PC-9 (cell line): ENCODE measurements at places on chromosomes 5 and 9. TPM values are rescaled to one million over a fixed set of nuclear protein-coding genes. Genes with fewer than 3 reads are reported as not detected.

The SPINK13 gene
- not detected in 2 replicates for total RNA-seq

- no peak for DNase-seq
Measured at GRCh38 chr5:72661405-72661804, 154.2 kb upstream of the ZNF366 start.

The TNFSF8 gene
- not detected in 2 replicates for total RNA-seq

GRCh38 chr5:54670281-54670680 lies 152.7 kb downstream of the SNX18 start:
- DNase-seq, result no peak

The PCDHB15 gene
- not detected in 2 replicates for total RNA-seq

The PCDHGC5 gene
- not detected in 2 replicates for total RNA-seq

GRCh38 chr9:84945878-84946538 lies 276.5 kb downstream of the NTRK2 start:
- no peak for DNase-seq

DNA sequence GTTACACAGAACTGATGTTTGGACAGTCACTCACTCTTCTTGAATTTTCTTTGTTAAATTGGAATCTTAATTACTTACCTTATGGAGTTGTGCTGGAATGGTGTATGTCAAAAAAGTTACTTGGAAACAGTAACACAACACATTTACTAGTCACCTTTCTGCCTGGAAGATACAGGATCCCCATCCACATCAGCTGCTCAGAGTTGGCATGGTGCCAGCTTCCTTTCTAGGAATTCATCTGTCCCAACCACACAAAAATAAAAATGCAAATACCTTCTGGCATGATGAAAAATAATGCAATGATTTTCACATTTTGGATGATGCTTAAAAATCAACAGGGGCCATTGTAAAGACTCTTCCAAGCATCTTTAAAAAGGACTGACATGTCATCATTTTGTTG lies 341.5 kb downstream of the TMEM38B start:
- DNase-seq, result no peak

DNA sequence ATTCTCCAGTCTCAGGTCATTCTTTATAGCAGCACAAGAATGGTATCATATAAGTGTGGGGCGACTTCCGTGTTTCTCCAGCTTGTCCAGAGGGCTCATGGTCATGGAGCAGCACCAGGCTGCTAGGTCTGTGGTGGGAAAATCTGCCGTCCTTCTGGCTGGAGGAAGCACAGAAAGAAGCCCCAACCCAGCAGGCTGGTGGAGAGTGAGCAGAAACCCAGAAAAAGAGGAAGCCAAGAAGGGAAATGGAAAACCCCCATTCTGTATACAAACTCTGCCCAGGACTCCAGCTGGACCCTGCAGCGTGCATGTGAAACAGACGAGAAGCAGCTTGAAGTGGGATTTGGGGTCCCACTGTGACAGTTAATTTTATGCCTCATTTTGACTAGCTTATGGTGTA lies 34.3 kb upstream of the OLFM1 start:
- no peak for DNase-seq

DNA sequence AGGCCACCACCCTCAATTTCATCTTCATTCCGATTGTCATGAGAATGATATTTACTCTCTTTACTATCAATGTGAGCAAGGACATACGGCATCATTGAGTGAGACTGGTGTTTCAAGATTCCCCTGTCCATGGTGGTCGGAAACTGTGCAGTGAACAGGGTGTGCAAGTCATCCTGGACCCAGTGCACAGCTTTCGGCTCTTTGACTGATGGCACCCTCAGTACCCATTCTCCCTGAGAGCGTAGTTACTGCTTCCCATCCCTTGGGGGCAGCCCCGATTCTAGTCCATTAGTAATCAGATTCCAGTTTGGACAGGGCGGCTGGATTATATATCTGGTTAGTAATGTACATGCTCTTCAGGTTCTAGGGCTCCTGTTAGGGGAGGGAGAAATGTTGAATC lies 61.7 kb upstream of the SUB1 start:
- DNase-seq, result no peak

DNA sequence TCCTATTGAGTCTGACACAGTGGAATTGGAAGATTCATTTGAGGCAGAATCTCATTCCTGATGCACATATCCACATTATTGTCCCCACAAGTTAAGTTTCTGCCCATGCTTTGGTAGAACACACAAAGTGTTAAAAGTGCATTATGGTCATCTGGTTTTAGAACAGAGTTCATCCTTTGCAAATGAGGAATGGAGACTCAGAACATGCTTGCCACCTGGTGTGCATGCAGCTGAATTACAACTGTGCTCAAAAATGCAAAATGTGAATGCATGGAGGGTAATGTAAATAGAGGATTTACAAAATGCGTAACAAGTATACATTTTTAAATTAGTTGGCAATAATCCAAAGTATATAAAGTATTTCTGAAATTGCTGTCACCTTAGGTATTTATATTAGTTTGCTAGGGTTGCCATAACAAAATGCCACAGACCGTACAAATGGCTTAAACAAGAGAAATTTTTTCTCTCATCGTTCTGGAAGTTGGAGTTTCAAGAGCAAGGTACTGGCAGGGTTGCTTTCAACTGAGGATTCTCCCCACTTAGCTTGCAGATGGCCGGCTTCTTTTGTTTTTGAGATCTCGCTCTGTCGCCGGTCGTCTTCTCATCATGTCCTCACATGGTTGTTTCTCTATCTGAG lies 671.1 kb downstream of the TAF11L14 start:
- peak; percentile 38 for DNase-seq

- DNase-seq, result peak; percentile 98
Measured at GRCh38 chr5:76790632-76791290, 28.1 kb upstream of the F2RL1 start.

GRCh38 chr9:2574203-2574602 lies 47.4 kb upstream of the VLDLR start:
- DNase-seq, result no peak

DNA sequence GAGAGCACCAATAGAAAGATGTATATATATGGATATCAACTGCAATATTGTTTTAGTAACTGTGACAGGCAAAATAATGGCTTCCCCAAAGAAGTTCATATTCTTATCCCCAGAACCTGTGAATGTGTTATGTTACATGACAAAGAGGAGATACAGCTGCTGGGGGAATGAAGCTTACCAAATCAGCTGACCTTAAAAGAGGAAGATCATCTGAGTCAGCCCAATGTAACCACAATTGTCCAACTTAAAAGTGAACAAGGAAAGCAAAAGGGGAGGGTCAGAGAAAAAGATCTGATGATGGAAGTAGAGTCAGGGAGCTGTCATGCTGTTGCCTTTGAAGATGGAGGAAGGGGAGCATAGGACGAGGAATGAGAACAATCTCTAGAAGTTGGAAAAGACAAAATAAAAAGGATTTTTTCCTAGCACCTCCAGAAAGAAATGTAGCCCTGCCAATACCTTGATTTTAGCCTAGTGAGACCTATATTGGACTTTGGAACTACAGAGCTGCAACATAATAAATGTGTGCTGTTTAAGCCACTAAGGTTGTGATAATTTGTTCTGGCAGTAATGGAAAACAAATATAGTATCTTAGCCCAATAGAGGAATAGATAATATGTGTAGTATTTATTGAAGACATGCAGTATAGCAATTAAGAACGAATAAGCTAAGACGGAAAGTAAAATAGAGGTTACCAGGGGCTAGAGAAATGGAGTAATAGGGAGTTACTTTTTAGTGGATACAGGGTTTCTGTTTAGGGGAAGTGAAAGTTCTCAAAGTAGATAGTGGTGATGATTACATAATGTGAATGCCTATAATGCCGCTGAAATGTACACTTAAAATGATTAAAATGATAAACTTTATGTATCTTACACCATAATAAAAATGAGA lies 115.9 kb downstream of the PIK3R1 start:
- DNase-seq, result no peak

GRCh38 chr5:64505769-64506566 lies at the start of gene RGS7BP:
TSS of gene RGS7BP (plus strand) at chr5:64506015. CDS start at chr5:64506625, 610 bp downstream.
- DNase-seq, result no peak

- no peak for DNase-seq
Measured at GRCh38 chr9:34381323-34381722, 4.6 kb upstream of the MYORG start.

The PRRT1B gene
- total RNA-seq, result not detected in 2 replicates

DNA sequence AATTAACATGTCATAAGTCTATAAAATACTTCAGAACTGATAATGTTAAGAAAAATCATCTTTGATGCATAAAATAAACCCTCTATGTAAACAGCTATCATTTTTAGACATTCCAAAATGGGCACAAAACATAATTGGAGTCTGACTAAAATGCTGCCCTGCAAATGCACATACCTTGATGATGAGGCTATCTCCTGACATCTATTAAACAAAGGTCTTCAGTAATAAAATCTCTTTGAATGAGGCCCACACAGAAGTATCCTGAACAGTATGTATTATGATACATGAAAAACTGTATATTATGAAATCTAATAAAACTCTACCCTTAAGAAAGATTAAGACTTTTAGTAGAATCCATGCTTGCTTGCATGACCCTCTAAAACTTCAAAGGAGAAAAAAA lies 66.1 kb downstream of the FBXL17 start:
- DNase-seq, result no peak

GRCh38 chr9:20786807-20787206 lies 102.7 kb downstream of the FOCAD start:
- DNase-seq, result no peak

The GAPT gene
- not detected in 2 replicates for total RNA-seq

The STPG3 gene
- 0.45 and 0.46 TPM in 2 replicates for total RNA-seq

GRCh38 chr5:180558232-180558631 lies 33.1 kb downstream of the SCGB3A1 start:
- DNase-seq, result no peak

- DNase-seq, result no peak
Measured at GRCh38 chr5:157820593-157821252, 38.2 kb downstream of the CLINT1 start.

DNA sequence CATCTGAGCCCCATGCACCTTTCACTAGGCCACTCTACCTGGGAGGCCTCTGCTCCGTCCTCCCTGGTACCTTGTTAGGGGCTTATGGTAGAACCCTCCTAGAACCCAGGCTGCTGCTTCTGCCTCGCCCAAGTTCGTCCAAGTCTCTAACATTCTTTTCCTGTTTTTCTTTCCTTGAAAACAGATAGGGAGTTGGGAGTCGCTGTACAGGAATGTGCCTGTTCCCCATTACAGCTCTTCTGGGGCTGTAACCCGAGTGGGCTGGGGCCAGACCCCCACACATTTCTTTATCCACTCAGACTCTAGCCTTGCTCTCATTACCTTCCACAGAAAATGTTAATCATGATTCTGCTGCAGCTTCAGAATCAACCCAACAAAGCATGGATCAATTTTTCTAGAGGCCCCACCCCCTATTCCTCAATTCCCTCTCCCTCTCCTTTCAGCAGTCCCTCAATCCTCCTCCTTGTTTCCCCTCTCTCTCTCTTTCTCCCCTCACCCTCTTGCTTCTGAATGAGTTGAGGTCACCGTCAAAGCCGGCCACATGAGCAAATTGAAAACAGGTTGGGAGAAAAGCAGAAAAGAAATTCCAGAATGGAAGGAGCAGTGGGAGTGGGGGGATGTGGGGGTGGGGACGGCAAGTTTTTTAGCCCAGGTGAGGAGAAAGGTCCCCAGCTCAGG lies 193.8 kb upstream of the TRIM32 start:
- DNase-seq, result no peak

GRCh38 chr9:99637641-99638040 lies 184.0 kb upstream of the NR4A3 start:
- no peak for DNase-seq

The SARDH gene
- 9.9 and 11.3 TPM in 2 replicates for total RNA-seq

DNA sequence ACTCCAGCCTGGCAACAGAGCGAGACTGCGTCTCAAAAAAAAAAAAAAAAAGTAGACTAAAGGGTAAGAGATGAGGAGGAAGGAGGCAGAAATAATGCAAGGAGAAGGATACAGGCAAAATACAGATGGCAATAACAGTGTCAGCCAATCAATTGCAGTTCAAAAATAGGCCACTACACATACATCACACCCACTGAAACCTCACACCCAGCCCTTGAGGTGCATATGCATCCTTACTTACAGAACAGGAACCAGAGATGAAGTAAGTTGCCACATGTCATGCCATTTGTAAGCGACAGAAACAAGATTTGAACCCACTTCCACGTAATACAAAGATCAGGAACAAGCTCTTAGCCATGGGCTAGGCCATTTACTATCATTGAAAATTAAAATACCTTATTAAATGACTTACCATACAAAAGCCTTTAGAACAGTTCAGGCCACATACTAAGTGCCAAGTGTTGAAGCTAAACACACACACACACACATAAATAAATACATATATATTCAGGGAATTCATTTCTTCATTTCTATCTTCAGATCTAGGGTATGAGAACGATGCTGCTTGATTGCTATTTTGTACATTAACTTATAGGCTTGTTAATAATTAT lies 98.4 kb downstream of the FNBP1 start:
- no peak for DNase-seq

- no peak for DNase-seq
Measured at GRCh38 chr5:76457674-76458485, 54.8 kb downstream of the IQGAP2 start.

DNA sequence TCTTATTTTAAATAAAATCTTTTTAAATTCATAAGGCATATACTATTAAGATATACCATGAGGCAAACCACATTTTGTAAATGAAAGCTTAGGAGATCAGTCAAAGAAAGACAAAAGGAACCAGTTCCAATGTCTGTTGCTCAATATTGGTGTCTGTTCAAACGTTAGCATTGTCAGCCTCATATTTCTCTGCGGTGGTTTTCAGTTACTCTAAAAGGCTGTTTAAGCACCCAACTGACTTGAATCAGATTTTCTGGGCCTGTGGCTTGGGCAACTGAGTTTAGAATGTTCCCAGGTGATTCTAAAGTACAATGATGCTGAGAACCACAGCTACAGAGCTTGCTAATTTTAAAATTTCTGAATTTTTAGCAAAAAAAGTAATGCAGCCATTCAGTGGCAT lies 166.3 kb upstream of the KIF2A start:
- DNase-seq, result no peak

The DMRT3 gene
- not detected in 2 replicates for total RNA-seq
